Stimulated activated CD4-positive, alpha-beta T cell treated with anti-CD3 and anti-CD28 coated beads, Interleukin-2, amount 100 ng/mL, for 48 hours (primary cell): ENCODE measurements at places on chromosomes 12 and 14.

- DNase-seq = no peak
Observed at GRCh38 chr14:103772078-103772712, 56.6 kb downstream of the ZFYVE21 start.

DNA sequence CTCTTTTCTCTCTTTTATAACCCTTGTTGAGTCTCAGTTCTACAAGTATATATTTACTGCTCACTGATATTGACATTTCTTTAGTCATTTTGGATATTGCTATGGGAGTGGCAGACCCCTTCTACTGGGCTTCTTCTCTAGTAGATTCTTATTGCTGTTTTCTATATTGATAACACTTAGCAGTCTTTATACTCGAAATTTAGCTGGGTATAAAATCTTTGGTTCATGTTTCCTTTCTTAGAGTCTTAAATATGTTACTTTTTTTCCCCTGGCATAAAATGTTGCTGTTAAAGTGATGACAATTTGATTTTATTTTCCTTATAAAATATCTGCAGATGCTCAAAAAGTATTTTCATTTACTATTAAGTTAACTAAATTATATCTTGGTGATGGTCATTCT is 32.6 kb downstream of the VRK1 start:
- no peak for DNase-seq

- no peak for DNase-seq
Observed at GRCh38 chr12:9864913-9865675, 4.1 kb downstream of the CLEC2B start.

DNA sequence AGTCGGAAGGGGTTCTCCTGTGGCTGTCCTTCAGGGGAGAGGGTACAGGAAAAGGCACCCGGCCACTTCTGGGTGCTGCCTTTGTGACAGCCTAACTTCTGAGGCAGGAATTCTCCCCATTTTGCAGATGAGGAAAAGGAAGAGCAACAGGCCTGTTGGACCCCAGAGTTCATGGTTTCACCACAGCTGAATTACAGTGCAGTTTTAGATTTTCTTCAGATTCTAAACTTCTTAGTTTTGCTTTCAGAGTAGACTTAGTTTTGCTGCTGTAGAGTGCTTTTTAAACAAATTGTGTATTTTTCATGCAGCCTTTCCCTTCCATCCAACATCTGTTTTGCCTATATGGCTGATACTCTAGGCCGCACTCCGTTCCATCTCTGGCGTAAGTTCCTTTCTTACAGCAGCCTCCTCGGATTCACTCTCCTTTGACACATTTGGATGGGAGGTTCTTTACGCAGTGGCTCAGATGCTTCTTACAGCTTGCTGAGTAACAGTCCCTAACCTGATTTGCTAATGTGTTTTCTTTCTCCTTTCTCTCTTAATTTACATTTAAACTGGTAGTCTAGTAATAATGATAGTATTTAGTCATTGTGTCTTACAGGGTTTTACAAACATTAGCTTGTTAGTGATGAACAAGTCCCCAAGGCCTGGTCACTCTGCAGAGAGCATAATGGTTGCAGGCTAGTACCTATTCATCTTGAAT is 7.8 kb downstream of the TRAF3 start:
- DNase-seq = no peak

DNA sequence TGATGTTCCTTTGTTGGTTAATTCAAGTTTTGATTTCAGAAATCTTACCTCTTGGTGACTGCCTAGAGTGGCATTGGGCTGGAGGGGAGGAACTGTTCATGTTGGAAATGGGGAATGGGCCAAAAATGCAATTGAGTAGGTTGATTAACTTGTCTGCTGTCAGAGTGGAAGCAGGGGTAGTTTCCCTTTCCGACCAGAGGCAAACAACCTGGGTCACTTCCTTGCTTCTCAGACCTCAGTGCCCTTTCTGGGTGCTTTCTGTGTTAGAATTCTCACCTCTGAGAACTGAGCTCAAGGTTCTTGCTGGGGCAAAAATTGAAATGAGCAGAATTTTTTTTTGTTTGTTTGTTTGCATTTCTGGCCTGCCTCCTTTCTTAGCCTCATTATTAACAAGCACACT is 2.3 kb upstream of the M6PR start:
- no peak for DNase-seq

GRCh38 chr12:125890971-125891370 is 825.7 kb downstream of the AACS start:
- no peak for DNase-seq

GRCh38 chr12:49920241-49920914 is 16.7 kb upstream of the FAIM2 start:
- DNase-seq = no peak

GRCh38 chr14:59582845-59583509 is 6.4 kb upstream of the CCDC175 start:
- no peak for DNase-seq

DNA sequence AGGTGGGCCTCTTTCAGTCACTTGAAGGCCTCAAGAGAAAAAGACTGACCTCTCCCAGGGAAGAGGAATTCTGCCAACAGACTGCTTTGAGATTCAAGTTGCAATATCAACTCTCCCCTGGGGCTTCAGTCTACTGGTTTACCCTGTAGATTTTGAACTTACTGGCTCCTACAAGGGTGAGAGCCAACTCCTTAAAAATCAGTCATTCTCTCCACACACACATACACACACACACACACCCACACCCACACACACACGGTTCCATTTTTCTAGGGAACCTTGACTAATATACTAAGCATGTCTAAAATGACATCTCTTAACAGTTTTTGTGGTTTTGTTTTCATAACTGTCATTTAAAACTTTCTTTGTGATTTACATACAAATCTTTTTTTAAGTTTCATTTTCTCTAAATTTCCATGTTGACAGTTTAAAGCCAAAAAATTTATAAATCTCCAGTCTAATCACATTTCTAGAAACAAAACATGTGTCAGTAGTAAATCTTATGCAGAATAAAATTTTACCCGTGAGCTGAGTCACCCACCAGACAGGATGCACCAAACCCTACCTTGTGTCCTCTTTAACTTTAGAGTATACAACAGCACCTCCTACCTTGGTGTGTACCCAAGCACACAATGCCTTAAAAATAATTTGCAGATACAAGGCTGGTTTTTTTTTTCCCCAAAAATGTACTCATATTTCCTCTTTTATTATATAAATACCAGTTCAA is 394.6 kb downstream of the AEBP2 start:
- no peak for DNase-seq

GRCh38 chr14:101600336-101600890 is 39.1 kb downstream of the DIO3 start:
- no peak for DNase-seq

- DNase-seq = no peak
Observed at GRCh38 chr12:103813949-103814348, 27.1 kb downstream of the NT5DC3 start.

DNA sequence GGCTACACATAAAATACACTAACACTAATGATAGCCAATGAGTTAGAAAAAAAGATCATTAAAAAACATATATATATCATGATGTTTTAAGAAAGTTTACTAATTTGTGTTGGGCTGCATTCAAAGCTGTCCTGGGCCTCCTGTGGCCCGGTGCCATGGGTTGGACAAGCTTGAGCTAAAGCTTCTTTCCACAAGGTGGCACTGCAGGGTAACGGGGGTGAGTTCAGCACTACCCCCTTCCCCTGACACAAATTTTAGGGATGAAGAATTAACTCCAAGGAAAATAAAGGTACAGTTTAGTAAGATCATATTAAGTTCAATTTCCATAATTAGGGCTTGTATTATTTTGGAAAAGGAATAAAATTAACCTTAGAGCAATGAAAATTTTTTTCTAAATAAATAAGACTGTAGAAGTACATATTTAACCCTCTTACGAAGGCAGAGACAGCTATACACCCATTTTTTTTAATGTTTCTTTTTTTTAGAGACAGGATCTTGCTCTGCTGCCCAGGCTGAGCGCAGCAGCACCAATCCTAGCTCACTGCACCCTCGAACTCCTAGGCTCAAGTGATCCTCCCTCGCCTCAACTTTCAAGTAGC is 38.9 kb downstream of the PPP1R13B start:
- peak; percentile 58 for DNase-seq

GRCh38 chr14:56494167-56494566 is 85.4 kb upstream of the TMEM260 start:
- no peak for DNase-seq

- no peak for DNase-seq
Observed at GRCh38 chr12:89875225-89875624, 166.6 kb upstream of the ATP2B1 start.

- peak; percentile 2 for DNase-seq
Observed at GRCh38 chr12:63276537-63277365, 125.8 kb upstream of the AVPR1A start.

DNA sequence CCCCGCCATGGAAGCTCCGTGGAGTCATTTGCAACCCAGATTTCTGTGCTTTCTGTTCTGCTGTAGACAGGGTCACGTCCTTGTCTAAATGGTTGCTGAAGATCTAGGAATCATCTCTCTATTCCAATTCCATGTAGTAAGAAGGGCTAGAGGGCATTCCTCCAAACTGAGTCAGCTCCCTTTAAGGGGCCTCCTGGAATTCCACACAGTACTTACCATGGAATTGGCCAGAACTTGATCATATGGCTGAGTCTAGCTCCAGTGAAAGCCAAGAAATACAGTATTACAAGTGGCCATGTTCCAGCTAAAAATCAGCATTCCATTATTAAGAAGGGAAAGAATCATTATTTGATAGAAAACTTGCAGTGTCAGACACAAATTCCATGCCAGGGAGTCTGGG is 171.9 kb downstream of the PRKCH start:
- no peak for DNase-seq

- no peak for DNase-seq
Observed at GRCh38 chr12:69129017-69129416, 110.4 kb upstream of the CPSF6 start.

GRCh38 chr12:18837025-18837424 is 99.1 kb downstream of the CAPZA3 start:
- no peak for DNase-seq

GRCh38 chr12:25084816-25085215 is 110.1 kb downstream of the DNAI7 start:
- DNase-seq = no peak

GRCh38 chr12:23906329-23906728 is 43.1 kb downstream of the SOX5 start:
- no peak for DNase-seq
